ENCODE measurements at places on chromosomes 3 and 15. TPM values are rescaled to one million over a fixed set of nuclear protein-coding genes. Genes with fewer than 3 reads are reported as not detected.

Gene CADPS
- total RNA-seq = 0.03 TPM

Gene GXYLT2
- 21.3 TPM for total RNA-seq

Gene LYZL4
- total RNA-seq = 0.34 TPM

Gene SNRPN
- 285 TPM for total RNA-seq

Gene KNG1
- total RNA-seq = not detected

Gene SLC9C1
- 0.04 TPM for total RNA-seq

Gene EPHA3
- 25.6 TPM for total RNA-seq
